ENCODE measurements at places on chromosomes 11 and 22. TPM values are rescaled to one million over a fixed set of nuclear protein-coding genes. Genes with fewer than 3 reads are reported as not detected.

- DNase-seq: peak; percentile 33
Observed at GRCh38 chr11:102139081-102139498, 28.8 kb downstream of the YAP1 start.

Gene FAM181B
- total RNA-seq: not detected

Gene DEFB131B
- total RNA-seq: not detected

DNA sequence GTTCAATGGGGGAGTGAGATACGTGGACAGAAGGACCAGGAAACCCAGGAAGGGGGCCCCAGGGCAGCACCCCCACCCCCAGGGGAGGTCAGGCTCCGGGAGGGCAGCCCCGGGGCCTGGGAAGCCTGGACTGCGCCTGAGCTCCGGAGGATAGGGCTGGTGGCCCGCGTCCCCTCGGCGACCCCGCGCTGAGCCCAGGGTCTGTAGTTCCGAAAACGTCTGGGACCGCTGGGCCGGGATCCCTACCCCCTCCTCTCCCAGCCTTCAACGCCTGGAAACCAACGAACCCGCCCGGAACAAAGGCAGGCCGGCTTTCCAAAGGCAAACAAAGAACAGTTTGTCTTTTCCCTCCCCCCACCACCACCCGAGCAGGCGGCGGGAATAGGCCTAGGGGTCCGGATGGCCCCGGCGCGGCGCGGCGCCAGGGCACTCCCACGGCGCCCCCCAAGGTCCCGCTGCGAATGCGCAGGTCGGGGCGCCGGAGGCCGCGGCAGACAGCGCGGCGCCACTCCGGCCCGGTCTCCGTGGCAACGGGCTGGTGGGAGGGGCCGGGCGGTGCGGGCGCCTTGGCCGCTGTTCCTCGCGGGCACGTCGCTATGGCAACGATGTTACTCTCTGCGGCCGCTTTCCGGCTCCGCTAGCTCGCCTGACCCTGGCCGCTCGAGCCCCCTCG lies 58.5 kb downstream of the IGLL1 start:
- DNase-seq: peak; percentile 83

- DNase-seq: no peak
Observed at GRCh38 chr22:46636221-46637002, 16.2 kb downstream of the GRAMD4 start.

- no peak for DNase-seq
Observed at GRCh38 chr11:63855975-63856374, 17.1 kb downstream of the MARK2 start.

Gene NXPE2
- total RNA-seq: not detected
